ENCODE measurements at places on chromosomes 13 and 19.

DNA sequence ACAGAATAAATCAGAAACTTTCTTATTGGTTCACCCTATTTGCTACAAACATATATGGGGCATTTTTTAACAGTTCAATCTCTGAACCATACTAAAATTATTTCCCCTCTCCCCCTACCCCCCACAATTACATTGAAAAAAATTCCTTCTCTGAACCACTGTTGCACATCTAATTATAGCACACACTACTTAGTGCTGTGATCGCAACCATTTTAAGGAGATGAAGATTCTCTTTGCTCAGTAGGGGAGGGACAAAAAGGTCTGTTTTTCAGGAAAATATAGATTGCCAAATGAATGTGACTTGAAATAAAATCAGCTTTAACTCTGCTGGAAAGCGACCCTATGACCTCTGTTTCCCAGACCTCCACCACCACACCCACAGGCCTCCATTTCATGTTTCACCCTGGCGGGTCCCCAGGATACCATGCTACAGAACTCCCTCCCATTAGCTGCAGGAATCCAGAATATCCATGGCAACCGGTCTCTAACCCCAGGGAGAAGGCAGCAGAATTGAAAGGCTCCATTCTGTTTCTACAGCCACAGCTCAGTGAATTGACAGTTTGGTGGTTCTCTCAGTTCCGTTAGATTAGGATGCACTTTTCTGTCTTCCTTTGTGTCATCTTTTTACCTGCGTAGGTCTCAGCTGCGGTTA is 286.3 kb downstream of the TBC1D4 start:
- DNase-seq = no peak

DNA sequence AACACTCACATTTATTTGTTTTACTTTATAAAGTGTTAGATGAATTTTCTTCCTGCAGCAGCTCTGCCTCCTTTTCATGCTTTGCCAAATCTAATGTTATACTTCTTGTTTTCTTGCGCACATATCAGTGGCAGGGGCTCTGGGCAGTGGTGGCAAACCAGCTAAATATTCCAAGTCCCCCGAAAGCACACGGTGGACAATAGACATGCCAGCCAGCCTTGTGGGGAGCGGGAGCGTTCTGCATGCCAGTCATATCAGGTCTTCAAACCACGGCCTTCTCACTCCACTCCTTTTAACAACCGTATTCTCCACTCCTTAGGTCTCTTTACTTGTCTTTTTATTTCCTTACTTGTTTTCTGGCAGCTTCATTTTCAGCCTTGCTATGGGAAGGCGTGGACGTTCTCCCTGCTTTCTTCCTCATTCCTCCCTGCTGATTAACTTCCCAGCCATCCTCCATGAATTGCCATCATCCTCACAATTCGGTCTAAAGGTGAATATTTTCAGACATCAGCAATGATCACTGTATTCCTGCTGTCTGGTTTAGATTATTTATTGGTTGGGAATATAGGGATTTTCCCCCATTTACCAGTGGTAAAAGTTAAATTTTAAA is 77.1 kb upstream of the WASF3 start:
- no peak for DNase-seq

DNA sequence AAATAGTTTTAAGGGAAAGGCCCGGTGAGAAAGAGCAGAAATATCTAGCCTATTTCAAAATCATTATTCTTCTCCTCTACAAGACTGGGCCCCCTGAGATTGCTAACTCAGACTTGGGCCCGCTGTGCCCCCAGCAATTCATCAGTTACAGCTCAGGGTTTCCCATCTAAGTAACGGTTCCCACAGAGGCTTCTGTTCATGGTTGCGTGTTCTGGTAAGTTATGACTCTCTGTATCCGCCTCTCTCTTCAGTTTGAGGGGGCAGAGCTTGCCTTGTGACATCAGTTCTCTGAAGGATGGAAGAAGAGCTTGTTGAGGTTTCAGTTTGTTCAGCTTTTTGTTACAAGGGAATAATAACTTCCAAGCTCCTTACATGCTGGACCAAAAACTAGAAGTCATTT is 11.6 kb downstream of the ZNF57 start:
- DNase-seq = no peak

GRCh38 chr19:35898499-35898809 is 1.9 kb downstream of the NFKBID start:
- DNase-seq = no peak

DNA sequence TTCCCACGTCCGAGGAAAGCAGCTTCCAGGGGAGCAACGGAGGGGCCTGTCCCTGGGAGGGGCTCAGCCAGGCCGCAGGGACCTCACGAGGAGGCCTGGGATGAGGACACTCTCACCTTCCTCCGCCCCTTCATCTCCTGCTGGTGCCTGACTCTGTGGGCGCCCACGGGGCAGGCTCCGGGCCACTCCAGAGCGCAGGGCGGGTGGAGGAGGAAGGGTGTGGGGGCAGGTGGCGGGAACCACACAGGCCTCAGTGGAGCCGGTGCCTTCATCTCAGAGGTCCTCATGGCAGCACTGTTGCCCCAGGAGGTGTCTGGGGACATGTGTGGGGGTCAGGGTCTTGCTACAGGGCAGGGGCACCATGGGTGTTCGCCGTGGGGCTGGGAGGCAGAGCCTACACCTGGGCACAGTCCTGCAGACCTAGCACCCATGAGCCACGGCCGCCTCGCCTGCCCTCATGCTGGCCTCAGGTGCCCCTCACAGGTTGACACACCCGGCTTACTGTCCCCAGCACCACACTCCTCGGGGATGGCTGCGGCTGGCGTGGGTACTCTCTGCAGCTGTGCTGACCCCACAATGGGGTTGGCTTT is 10.1 kb upstream of the TMEM255B start:
- DNase-seq = no peak

GRCh38 chr19:29325241-29325975 is 112.5 kb upstream of the UQCRFS1 start:
- DNase-seq = no peak

GRCh38 chr19:30862876-30863275 is 486.4 kb downstream of the TSHZ3 start:
- no peak for DNase-seq

GRCh38 chr19:3154957-3155736 is 19.3 kb downstream of the GNA15 start:
- DNase-seq = peak; percentile 78

Data from activated T-cell treated with anti-CD3 and anti-CD28 coated beads for 4 hours (primary cell).